ENCODE measurements at places on chromosomes 7 and 10.

DNA sequence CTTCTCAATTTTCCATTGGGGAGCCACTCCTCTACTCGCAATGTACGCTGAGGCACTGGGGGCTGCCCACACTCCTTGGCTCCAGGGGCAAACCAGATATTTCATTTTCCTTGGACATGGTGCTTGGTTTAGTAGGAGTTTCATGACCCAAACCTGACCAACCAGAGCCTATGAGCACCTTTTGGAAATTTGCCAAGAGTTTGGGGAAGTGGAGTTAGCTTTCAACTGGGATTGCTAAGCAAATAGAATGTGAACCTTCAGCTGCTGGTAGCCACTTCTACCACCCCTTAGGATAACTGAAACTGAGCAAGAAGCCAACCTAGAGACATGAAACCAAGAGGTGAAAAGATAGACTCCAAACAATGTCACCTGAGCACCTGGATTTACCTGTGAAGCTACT lies 74.9 kb upstream of the COL13A1 start:
- no peak for DNase-seq

DNA sequence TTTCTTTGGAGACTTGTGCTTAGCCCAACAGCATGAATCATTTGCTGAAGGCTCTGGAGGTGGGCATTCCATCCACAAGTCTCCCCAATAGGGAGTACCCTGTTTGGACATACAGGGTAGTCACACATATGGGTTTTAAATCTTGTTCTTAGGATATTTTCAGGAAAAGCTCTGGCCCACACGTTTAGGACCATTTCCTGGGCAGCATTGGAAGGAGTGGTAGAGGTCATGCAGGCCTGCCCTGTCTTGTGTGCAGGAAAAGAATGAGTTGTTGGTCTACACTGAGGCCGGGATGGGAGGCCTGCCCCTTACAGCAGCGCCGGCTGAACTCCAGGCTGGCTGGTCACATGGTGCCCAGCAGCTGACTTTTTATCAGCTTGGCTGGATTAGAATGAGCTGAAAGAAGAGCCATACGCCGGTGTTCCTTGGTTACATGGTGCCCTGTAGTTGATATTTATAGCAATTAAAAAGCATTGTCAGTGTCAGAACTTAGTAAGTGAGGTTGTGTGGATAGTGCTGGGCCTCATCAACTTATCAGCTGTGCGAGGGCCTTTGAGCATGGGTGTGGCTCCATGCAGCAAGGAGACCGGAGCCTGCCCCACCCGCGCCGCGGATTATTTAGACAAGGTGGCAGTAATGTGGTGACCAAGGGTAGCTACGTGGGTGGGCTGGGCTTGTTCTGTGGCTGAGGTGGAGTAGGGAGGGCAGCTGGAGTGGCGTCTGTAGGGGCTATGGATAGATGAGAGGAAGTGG lies 28.6 kb downstream of the OGDH start:
- no peak for DNase-seq

DNA sequence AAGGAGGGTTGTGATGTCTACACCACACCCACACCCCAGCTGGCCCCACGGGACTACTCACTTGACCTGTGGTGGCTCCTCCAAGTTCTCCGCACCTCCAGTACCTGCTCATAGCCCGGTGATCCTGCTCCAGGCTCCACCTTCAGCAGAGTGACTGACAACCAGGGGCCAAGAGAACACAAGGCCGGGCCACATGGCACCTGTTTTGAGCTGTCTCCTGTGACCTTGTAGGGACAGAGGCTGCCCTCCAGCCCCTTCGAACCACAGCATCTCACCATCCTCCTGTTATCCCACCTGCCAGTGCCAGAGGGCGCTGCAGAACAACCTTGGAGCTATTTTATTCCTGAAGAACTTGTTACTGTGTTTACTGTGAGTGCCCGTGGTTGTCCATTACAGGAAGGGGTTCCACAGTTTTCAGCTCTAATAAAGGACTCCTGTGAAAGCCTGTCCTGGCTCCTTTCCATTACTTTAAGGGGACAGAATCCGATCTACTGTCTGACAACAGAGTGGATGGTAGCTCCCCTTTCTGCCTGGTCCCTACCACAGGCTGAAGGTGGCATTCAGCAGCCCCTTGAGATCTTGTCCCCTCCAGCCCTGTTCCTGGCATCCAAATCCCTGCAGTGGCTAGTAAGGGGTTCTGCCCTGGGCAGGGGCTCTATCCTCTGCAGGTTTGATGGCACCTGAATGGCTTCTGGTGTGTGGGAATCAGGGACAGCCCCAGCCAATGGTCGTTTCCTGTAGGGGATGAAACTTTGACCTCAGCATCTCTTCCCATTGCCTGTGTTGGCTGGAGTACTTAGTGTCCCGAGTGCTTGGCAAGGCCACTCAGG lies 50.8 kb downstream of the C10orf120 start:
- peak; percentile 30 for DNase-seq

DNA sequence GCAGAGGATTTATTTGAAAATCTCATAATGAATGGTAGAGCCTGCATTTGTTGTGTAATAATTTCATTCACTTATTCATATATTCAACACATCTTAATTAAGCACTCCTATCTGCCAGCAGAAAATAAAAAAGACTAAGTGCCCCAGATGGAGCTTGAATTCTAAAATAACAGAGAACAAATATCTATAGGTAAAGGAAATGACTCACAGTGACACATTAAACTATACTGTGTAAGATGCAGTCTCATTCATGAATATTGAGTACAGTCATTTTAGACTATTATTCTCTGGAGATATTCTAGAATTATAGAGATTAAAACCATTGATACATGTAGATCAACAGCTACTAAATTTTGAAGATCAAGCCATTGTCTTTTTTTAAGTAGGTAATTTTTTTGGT lies 72.1 kb downstream of the PTPRZ1 start:
- DNase-seq: no peak

DNA sequence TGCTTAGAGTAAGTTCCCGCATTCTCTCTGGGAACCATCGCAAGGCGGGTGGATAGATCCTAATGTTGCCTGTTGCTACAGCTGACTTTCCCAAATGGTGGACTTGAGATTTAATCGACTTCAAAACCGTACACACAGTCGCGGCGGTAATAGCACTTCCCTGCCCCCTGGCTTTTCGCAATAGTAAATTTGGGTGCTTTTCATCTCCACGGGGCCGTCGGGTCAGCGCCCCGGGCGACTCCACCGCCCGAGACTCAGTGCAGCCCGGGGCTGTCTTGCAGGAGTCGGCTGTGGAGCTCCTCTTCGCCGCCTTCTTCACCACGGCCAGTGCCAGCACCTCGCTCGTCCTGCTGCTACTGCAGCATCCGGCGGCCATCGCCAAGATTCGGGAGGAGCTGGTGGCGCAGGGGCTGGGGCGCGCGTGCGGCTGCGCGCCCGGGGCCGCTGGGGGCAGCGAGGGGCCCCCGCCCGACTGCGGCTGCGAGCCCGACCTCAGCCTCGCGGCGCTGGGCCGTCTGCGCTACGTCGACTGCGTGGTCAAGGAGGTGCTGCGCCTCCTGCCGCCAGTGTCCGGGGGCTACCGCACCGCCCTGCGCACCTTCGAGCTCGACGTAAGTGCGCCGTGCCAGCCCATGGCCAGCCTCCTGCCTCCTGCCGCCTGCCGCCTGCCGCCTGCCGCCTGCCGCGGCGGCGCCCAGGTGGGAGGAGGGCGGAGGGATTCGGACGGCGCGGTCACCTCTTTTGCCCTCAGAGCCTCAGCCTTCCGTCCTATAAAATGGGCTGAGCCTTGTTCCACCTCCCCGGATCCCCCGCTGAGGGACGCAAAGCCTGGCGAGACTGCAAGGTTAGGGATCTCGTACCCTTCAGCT lies 5.3 kb downstream of the CYP26C1 start:
- no peak for DNase-seq

DNA sequence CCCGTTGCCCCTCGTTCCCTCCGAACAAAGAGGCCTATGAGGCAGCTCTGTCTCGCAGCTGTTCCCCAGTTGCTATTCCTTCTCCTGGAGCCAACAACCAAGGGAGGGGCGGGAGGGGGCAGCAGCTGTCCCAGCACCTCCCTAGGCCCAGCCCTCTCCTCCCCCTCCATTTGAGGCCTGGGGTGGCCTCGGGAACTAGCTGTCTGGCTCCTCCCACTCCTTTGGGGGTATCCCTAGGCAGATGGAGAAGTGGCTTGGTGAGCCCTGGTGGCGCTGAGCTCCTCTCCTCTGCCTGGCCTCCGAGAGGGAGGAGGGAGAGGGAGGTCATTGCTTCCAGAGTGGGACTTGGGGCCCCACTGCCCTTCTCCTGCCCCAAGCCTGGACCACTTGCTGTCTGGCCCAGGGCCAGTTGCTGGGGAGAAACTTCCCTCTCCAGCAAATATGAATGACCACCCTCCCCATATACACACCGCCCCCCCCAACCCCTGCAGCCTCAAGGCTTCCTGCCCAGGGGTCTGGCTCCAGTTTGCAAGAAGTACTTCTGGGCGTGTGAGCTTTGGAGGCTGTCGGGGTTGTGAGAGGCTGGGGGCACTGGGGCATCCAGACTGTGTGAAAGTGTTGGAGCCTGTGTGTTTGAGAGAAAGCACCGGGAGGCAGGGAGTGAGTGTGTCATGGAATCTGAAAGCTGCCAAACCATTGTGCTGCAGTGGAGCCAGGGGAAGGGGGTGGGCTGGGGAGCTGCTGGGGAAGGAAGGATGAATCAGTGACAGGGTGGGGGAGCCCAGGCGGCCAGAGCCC lies 3.1 kb downstream of the FLNC start:
- DNase-seq: peak; percentile 59

DNA sequence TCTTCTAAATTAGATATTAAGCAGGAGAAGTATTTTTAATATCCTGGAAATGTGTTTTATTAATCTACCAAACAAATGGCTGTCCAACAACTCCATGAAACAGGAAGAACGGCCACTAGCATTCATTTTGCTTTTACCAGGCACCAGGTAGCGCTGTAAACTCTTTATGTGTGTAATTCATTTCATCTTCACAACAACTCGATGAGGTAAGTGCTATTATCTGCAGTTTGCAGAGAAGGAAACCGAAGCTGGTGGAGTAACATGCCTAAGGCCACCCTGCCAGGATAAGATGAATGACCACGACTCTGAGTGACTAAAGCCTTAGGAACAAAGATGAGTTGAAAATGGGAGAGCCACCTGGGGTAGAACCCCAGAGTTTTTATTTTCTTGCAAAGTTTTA lies 101.2 kb downstream of the KIAA1217 start:
- no peak for DNase-seq

DNA sequence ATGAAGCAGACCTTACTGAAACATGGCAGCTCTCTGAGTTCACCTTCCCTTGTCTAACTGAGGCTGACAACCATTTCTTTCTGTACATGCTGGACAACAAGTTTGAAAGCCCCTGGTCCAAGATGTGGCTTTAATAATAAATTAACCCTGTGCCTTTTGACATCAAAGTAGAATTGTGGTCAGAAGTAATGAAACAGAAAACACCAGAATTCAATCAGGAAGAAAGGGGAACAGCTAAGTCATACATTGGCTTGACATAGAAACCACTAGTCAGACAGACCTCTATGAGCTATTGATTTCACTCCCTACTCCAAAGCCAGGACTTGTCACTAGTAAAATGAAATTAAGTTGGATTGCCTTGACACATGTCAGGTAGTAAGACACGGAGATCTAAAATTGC lies 175.2 kb upstream of the ASAH2 start:
- no peak for DNase-seq

DNA sequence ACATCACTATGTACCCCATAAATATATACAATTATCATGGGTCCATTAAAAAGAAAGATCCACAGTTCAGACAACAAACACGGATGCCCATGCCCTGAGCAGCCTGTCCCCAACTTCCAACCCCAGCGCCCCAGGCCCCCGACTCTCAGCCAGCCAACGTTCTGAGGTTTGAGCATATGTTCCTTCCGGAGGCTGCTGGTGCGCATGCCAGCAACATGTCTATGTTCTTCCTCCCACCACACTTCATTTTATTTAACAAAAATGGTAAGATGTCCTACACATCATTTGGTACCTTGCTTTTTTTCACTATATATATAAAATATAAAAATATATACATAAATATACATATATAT lies 250.9 kb downstream of the MAD1L1 start:
- DNase-seq: no peak

All from C1 segment of cervical spinal cord (tissue), 14 donors.